ENCODE measurements at places on chromosomes 1 and 21.

GRCh38 chr1:16116625-16117024 is 39.2 kb downstream of the EPHA2 start:
- DNase-seq, result no peak

GRCh38 chr1:214425716-214426425 is 125.5 kb downstream of the PTPN14 start:
- DNase-seq, result no peak

DNA sequence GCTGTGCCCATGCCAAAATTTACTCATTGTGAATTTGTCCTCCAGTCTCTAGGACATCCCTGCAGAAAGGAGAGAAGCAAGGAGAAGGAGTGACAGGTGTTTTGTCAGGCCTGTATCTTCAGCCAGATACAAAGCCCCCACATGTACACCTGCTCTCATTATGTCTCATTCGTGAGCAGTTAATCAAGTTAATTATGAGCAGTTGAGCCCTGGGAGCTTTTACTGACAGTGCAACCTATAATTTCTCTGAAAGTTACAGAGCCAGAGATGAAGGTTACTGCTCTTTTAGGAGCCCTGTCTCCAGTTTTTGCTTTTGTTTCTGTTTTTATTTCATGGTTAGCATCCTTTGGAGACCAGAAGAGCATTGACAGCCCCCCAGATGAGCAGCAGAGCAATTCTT is 5.0 kb upstream of the ILDR2 start:
- DNase-seq, result no peak

DNA sequence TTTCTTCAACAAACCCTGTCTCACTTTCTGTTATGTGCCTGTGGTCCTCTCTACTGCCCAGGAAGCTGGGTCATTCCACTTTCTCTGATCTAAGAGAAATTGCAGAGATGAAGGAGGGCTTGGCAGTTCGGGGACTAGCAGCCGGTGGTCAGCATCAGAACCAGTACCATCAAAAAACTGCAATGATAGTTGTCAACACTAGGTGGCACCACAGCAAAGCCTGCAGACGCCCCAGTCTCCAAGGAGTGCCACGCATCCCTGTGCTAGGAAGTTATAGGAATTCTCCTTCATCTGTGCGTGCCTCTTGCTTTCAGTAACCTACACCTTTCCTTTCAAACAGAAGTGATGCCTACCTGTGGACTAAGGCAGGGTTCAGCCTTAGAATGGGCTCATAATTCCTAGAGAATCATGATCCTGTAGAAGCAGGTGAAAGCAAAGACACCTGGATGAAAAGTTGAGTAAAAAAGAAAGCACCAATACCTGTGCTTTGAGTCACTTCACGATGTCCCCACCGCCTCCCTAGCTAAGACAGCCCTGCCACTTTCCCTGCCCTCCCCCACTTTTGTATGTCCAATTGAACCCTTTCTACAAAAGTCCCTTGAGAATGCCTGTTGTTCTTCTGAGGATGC is 129.2 kb downstream of the ADAMTS1 start:
- no peak for DNase-seq

DNA sequence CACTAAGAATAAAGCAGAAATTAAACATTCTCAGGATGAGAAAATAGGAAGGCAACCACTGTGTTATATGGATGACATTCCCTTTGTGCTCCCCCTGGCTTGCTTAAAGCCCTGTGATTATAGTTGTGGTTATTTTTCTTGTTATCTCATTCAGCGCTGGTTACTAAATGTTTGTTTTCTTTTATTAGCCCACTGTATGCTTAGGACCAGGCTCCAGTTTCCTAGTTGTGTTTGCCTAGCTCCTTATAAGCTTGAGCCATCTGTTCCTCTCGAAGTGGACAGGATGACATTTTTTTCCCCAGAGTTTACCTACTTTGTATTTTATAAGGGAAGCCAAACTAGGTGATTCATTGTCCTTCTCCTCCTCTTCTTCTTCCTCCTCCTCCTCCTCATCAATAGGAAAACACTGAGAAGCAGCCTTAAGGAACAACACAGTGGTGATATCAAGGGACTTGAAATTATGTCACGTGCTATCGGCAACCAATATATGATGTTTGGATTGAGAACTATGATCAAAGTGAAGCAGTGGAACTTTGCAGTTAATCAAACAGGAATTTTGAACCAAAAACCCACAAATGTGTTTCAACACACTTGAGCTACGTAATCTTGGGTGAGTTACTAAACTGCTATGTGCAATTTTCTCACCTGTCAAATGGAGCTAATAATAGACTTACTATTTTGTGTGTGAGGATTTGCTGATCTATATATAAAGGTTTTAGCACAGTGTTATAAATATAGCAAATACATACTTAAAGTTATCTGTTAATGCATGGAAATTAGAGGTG is 35.1 kb upstream of the RGS7 start:
- no peak for DNase-seq

GRCh38 chr21:37208056-37208721 is 58.9 kb downstream of the VPS26C start:
- no peak for DNase-seq

DNA sequence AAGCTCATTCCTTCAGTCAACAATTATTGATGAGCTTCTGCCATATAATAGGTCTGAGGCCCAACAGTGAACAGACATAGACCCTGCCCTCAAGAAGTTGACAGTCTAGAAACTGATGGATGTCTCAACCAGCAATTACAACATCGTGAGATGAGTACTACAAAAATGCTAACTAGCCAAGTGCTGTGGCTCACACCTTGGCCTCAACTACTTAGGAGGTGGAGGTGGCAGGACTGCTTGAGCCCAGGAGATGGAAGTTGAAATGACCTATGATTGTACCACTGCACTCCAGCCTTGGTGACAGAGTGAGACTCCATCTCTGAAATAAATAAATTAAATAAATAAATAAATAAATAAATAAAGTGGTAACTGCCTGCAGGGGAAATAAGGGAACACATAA is 11.7 kb upstream of the PTP4A2 start:
- no peak for DNase-seq

All from central memory CD4-positive, alpha-beta T cell (primary cell).